Ammon's horn (tissue), 1 donor: ENCODE measurements at places on chromosomes 6 and 20.

DNA sequence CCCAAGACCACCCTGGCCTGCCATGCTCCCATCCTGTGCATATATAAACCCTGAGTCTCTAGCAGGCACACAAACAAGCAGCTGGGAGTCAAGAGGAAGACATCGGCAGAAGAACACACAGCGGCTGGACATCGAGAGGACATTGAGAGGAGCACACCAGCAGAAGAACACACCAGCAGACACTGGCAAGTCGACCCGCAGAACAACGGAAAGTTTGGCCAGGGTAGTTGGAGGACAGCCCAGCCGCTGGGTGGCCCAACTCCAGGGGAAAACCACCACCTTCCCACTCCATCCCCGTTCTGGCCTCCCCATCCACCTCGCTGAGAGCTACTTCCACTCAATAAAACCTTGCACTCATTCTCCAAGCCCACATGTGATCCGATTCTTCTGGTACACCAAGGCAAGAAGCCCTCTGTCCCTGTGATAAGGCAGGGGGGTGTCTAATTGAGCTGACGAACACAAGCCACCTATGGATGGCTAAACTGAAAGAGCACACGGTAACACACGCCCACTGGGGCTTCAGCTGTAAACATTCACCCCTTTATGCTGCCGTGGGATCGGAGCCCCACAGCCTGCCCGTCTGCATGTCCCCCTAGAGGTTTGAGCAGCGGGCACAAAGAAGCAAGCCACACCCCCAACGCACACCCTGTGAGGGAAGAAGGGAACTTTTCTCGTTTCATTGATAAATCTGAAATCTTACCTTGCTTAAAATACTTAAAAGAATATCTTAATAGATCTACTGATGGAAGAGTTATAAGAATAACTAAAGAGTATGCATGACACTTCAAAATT is 13.8 kb downstream of the TMX4 start:
- no peak for DNase-seq

GRCh38 chr6:4856785-4857184 is 80.6 kb downstream of the CDYL start:
- DNase-seq: no peak

DNA sequence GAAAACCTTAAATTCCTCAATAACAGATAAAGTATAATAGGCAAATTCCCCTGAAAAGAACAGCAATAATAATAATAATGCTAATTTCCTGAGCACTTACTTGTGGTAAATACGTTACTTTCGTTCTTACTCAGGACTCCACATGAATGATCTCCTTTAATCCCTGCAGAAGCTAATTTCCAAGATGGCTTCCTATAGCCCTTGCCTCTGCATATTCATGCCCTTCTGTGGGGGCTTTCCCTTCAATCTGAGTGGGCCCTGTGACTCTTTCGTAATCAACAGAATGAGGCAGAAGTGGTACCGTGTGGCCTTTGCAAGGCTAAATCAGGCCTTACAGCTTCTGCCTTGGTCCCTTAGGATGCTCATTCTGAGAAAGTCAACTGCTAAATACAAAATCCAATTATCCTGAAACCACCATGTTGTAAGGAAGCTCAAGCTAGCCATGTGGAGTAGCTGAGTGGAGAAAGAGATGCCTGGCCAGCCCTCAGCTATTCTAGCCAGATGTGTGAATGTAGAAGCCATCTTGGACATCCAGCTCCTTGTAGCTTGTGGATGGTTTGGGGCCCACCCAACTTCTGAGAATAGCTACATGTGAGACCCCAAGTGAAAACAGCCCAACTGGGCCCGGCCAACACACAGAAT is 50.5 kb downstream of the MCUR1 start:
- no peak for DNase-seq

- no peak for DNase-seq
Measured at GRCh38 chr6:75213732-75214131, 7.9 kb upstream of the COL12A1 start.

DNA sequence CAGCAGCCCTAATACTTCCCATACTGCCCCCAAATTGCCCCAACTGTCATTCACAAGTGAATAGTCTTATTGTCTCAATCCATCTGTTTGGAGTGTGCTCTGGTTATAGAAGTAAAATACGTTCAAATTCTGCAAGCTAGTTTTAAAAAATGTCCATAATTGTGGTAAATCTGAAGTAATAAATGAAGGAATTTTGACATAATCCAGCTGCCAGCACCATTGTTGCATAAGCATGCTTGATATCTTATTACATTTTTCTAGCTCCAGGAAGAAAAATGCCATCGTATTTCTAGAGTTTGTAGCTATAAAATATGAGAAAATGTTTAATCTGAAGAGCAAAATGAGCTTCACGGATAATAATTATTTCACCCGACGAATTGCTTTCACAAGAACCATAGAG is 664.7 kb downstream of the RFPL4B start:
- no peak for DNase-seq

- no peak for DNase-seq
Measured at GRCh38 chr6:124423621-124424020, 538.6 kb upstream of the RNF217 start.

DNA sequence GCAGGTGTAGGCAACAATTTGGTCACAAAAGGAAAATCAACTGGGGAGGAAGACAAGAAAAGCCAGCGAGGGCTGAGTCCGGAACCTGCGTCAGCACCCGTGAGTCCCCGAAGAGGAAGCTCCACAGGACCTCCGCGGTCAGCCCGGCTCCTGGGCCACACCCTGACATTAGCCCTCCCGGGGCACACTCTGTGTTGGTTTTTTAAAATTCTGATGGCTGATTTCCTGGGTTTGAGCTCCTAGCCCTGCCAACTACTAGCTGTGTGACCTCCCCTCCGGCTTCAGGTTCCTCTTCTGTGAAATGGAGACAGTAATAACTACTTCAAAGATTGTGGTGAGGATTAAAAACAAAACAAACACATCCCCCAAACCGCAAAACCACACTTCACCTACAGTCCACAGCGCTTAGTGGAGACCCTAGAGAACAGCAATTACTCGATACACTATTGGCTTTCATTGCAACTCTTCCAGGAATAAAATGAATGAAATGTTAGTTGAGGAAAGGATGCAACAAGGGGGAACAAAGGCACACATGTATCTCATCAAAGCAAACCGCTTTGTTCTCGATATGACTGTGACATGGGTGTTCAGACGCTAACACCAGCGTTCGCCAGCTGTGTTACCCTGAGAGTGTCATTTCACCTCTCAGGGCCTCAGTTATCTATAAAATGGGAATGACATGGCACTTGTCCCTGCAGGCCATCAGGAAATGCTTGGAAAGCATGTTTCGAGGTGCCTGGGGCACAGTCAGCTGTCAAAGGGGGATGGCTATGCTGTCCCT is 985 bp downstream of the ZBP1 start:
- DNase-seq: no peak

DNA sequence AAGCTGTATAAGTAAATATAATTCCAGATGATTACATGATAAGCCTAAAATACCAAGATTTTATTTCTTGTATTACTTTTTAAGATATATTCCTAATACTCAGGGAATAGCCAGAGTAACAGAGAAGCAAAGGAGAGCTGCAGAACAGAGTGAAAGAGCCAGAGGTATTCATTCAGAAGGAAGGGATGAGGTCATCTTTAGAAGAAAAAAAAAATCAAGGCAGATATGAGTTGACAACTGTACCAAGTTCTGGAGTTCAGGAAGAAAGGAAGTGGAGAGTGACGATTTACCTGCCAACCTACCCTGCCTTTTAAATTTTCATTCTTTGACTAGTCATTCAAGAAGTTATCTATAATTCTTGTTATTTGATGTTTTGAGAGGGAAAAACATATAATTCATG is 28.8 kb upstream of the NHSL1 start:
- no peak for DNase-seq

- peak; percentile 62 for DNase-seq
Measured at GRCh38 chr20:20780127-20780824, 67.8 kb upstream of the RALGAPA2 start.

- no peak for DNase-seq
Measured at GRCh38 chr20:11188843-11189603, 515.2 kb upstream of the JAG1 start.

DNA sequence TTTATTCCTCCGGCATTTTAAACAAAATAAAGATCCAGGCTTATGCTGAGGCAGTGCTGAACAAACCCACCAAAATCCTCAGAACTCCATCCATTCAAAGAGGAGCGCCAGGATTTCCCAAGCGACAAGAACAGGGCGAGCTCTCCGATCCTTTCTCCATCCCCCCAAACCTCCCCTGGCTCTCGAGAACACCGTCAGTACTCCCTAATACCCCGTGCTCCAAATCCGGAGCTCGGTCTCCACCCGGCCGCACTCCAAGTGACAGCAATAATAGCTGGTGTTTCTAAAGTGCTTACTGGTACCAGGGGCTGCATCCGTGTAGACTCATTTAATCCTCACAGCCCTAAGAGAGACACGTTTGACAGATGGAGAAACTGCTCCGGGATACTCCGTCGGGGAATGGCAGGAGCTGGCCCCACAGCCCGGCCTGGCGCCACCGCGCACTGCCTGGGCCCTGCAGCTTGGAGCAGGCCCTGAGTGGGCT is 277.1 kb upstream of the QKI start:
- DNase-seq: peak; percentile 46

DNA sequence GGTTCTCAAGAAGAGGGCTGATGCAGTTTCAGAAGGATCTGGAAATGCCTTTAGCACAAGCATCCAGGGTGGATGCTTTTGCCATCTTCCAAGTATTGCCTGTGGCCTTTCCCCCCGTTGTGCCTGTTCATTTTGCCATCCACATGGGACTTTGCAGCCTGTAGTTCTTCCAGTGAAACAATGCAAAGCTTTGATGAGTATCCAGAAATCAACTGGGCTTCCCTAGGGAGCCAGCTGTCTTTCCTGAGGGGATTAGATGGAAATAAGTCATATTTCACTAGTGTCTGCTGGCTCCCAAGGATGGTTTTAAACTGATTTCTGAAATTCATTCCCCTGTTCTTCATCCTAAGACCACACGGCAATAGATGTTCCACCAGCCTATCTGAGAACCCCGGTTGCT is 63.3 kb downstream of the CAP2 start:
- no peak for DNase-seq

GRCh38 chr6:20400456-20401204 is 1.0 kb upstream of the E2F3 start:
- peak; percentile 36 for DNase-seq

- no peak for DNase-seq
Measured at GRCh38 chr6:39114388-39114703, 640 bp downstream of the SAYSD1 start.

GRCh38 chr6:93104195-93104817 is 315.1 kb downstream of the EPHA7 start:
- no peak for DNase-seq

- DNase-seq: no peak
Measured at GRCh38 chr20:40282541-40282940, 406.5 kb downstream of the MAFB start.

DNA sequence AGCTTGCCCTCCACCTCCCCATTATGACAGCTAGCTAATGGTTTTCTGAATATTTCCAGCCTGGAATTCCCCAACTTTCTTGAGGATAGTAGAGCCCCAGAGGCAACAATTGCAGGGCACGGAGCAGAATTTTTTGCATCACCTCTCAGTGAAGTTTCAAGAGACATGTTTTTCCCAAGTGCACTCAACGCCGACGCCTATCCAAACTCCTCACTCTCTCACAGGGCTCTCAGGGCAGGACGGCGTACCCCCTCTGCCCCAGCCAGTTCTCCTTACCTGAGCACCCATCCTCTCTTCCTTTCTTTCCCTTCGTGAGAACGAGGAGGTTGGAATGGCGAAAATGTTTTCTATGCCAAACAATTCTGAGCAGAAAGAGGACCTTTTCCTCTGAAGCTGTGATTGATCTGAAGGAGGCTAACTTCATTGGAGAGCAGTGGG is 83.1 kb upstream of the FOXQ1 start:
- no peak for DNase-seq

DNA sequence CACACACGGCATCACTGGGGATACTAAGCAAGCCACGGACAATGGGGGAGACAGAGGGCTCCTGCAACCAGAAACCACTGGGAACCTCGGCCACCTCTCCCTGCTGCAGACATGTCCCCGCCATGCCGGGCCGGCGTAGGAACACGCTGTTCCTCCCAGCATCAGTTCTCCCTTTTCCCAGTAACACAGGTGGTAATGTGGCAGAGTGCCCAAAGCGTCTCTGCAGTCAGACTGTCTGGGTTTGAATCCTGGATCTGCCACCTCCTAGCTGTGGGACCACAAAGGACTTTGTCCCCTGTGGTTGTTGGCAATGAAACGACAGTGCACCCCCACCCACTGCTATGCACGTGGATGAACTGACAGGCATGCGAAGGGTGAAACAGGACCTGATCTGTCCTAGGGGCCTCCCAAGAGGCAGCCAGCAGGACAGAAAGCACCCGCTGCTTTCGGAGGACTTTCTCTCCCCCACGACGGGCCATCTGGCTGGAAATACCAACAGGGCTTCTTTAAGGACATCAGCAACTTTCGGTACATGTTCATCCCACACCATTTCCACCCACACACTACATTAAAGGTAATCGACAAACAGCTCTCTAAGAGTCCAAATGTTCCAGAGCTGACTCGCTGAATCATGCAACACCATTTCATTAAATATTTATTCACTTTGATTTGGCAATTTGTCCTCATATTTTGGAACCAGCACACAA is 74.1 kb downstream of the SULF2 start:
- DNase-seq: peak; percentile 21

GRCh38 chr6:75409286-75409685 is 84.3 kb downstream of the FILIP1 start:
- no peak for DNase-seq

GRCh38 chr6:42459888-42460287 is 8.2 kb upstream of the TRERF1 start:
- DNase-seq: no peak

DNA sequence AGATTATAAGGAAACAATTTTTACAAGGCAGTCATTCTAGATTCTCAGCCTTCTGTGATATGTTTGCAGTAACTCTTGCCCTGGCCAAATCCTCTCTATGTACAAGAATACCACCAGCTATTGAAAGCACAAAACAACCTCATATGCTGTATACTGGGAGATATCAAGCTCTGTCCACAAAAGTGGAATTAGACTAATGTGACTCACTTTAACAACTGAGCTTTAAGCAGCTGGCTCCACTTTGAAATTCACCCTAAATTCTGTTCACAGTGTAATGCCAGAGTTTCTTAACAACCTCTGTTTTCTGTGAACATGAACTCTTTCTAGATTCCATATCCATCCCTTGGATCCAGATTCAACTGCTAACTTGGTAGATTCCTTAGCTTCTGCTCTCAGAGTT is 47.6 kb downstream of the CHD6 start:
- DNase-seq: no peak

- peak; percentile 43 for DNase-seq
Measured at GRCh38 chr6:36853325-36853724, 14.1 kb upstream of the CPNE5 start.
